ENCODE measurements at places on chromosomes 11 and 22. TPM values are rescaled to one million over a fixed set of nuclear protein-coding genes. Genes with fewer than 3 reads are reported as not detected.

Gene CSRP3
- not detected for total RNA-seq

DNA sequence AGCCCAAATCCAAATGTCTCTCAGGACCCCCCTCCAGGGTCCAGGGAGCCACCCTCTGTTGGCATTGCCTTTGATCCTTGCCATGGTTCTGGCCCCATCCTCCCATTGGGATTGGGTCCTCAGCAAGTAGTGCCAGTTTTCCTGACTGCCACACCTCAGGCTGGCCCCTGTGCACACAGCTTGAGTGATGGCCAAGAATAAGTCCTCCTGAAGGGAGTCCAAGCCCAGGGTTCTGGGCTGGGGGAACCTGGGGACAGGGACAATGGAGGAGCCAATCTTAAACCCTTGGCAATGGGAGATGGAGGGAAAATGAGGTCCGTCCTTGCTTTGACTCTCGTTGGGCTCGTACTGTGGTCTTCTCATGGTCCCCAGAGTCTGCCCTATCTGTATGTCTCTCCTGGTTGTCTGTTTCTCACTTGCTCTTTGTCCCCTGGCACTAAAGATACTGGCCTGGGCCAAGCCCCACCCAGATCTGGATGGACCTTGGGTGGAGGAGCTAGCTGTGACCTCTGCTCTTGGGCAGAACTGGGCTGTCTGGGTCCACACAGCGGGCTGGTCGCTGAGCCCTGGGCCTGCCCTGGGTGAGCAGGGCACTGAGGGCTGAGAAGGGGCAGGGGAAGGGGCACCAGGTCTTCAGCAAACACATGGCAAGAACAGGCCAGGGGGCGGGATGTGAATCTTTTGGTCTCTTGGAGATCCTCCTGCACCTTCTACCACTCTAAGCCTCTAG, 2.9 kb downstream of the SOX10 start:
- H3K27me3 ChIP-seq = no peaks in the 10 kb centered on the region
- H3K36me3 ChIP-seq = no peaks in the 10 kb centered on the region
- peak; percentile 50 for DNase-seq

Gene GAS2
- total RNA-seq = 4.2 TPM

Gene IFTAP
- total RNA-seq = 18.7 TPM

Gene F2
- 0.41 TPM for total RNA-seq

- no peak overlapping the region for H3K27ac ChIP-seq
- H3K4me1 ChIP-seq = no peaks in the 10 kb centered on the region
- no peak overlapping the region for H3K4me3 ChIP-seq
- no peak for DNase-seq
- H3K36me3 ChIP-seq = no peaks in the 10 kb centered on the region
Observed at GRCh38 chr11:22869325-22869724, 9.1 kb upstream of the CCDC179 start.

GRCh38 chr22:37545703-37546436, 14.4 kb upstream of the CDC42EP1 start:
- no peak overlapping the region for H3K4me3 ChIP-seq
- peak overlapping the region; percentile 83 for H3K27ac ChIP-seq
- DNase-seq = peak; percentile 92

GRCh38 chr11:126079621-126080124, 17.0 kb upstream of the CDON start:
- DNase-seq = no peak
- peaks cover 6% of the 10 kb centered on the region for H3K4me1 ChIP-seq
- H3K27ac ChIP-seq = peak overlapping the region; percentile 28
- H3K36me3 ChIP-seq = no peaks in the 10 kb centered on the region

- no peak for DNase-seq
- no peak overlapping the region for H3K27ac ChIP-seq
- H3K4me3 ChIP-seq = no peak overlapping the region
- peaks cover 20% of the 10 kb centered on the region for H3K4me1 ChIP-seq
- H3K36me3 ChIP-seq = no peaks in the 10 kb centered on the region
Observed at GRCh38 chr11:74754507-74755252, 6.0 kb downstream of the RNF169 start.

Gene SLC5A4
- total RNA-seq = not detected

Gene TREH
- 4.9 TPM for total RNA-seq

DNA sequence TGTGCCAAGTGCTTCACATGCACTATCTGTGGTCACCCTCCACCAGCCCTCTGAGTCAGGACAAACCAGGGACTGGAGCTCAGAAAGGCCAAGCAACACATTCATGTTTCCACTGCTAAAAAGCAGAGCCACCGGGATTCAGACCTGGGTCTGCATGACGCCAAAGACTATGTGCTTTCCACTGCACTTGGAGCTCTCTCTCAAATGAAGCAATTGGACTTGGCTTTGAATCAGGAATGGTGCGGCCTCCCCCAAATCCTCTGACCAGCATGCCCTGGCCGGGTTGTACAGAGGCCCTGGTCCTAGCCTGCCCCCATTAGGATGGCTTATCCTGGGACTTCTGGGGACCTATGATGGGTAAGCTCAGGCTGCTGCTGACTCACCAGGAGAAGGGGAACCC, 80.7 kb downstream of the PKNOX2 start:
- H3K4me1 ChIP-seq = no peaks in the 10 kb centered on the region
- H3K27me3 ChIP-seq = no peaks in the 10 kb centered on the region
- no peak overlapping the region for H3K4me3 ChIP-seq

Gene E2F8
- 0.64 TPM for total RNA-seq

DNA sequence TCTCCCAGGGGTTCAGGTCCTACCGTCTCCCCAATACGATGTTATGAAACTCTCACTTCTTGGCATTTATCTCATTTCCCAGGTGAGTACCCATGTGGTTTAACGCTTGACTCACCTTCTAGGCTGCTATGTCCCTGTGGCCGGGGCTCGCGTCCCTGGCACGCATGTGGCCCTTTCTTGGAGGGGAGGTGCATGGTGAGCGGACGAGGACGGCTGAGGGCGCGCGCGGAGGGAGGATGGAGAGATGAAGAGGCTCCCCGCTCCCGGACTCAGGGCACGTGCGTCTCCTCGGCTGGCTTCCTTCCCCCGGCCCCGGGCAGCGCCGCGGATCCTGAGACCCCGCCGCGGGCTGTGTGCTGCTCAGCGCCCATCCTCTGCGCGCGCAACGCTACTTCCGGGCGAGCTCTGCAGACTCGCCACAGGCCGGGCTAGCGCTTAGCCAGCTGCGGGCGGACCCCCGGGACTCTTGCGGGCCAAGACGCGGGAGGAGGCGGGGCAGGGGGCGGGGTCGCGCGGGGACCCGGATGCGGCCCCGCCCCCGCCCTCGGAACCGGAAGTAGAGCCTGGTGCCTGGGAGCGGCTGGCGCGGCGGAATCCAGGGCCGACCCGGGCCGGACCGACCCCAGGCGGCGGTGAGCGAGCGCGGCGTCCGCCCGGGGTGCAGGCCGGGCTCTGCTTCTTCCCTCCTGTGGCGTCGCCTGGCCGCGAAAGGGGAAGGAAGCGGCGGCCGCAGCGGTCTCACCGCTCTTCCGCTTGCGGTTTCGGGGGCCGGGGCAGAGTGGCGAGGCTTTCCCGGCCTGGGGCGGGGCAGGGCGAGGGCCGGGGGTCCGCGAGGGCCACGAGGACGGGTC, at the start of gene CTTN:
Gene CTTN (plus strand): TSS at position 547 of the 851 bp plus-strand sequence. CDS start 8,769 bp downstream, outside the sequence.
- H3K27me3 ChIP-seq = peaks cover 3% of the 10 kb centered on the region
- H3K27ac ChIP-seq = peak within 1 kb of the TSS; percentile 78
- peak within 1 kb of the TSS; percentile 98 for H3K4me3 ChIP-seq

GRCh38 chr22:40235308-40235707, 57.6 kb downstream of the TNRC6B start:
- peaks cover 8% of the 10 kb centered on the region for H3K4me1 ChIP-seq
- DNase-seq = no peak
- H3K27ac ChIP-seq = no peak overlapping the region
- no peaks in the 10 kb centered on the region for H3K27me3 ChIP-seq

DNA sequence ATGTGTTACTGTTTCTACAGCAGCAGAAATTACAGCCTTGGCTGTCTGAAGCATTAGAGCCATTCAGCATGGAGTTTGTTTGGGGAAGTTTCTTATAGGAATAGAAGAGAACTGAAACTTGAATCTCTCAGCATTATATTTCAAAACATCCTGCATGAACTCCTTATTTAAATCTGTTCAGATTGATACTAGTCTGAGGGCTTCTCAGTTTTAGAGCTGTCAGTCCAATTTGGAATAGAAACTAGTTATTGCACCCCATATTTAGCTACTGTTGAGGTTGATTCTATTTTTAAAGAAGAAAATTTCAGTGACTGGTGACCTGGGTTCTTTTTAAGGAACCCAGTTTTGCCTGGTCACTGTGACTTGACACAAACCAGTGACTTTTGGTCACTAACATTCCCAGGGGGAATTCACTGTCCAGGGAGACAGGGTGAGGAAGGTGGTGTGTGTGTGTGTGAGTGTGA, 126.0 kb upstream of the TTC12 start:
- H3K27me3 ChIP-seq = no peaks in the 10 kb centered on the region
- H3K36me3 ChIP-seq = no peaks in the 10 kb centered on the region
- H3K4me3 ChIP-seq = no peak overlapping the region
- DNase-seq = no peak
- peaks cover 4% of the 10 kb centered on the region for H3K4me1 ChIP-seq

DNA sequence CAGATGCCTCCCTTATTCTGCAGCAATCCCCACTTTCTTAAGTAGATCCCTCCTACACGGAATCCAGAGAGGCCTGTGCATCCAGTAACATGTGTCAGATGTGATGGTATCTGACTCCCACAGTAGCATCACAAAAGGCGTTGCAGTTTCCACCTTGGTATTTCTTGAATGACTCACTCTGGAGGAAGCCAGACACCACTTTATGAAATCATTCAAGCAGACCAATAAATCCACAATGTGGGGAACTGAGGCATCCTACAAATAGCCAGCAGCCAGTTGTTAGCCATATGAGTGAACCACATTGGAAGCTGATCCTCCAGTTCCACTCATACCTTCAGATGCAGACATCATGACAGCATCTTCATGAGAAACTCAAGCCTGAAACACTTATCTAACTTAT, 798.1 kb downstream of the OPCML start:
- H3K4me1 ChIP-seq = no peaks in the 10 kb centered on the region
- no peak overlapping the region for H3K4me3 ChIP-seq
- H3K36me3 ChIP-seq = no peaks in the 10 kb centered on the region

- no peaks in the 10 kb centered on the region for H3K4me1 ChIP-seq
- no peak overlapping the region for H3K27ac ChIP-seq
- H3K4me3 ChIP-seq = no peak overlapping the region
- no peaks in the 10 kb centered on the region for H3K27me3 ChIP-seq
- no peaks in the 10 kb centered on the region for H3K36me3 ChIP-seq
- no peak for DNase-seq
Observed at GRCh38 chr11:99592266-99592665, 571.5 kb downstream of the CNTN5 start.

Gene BET1L
- 111 TPM for total RNA-seq

Gene TSSK2
- total RNA-seq = not detected

- H3K36me3 ChIP-seq = no peaks in the 10 kb centered on the region
- H3K4me1 ChIP-seq = no peaks in the 10 kb centered on the region
- DNase-seq = no peak
- H3K4me3 ChIP-seq = no peak overlapping the region
Observed at GRCh38 chr11:2109541-2110019, 29.6 kb downstream of the IGF2 start.

DNA sequence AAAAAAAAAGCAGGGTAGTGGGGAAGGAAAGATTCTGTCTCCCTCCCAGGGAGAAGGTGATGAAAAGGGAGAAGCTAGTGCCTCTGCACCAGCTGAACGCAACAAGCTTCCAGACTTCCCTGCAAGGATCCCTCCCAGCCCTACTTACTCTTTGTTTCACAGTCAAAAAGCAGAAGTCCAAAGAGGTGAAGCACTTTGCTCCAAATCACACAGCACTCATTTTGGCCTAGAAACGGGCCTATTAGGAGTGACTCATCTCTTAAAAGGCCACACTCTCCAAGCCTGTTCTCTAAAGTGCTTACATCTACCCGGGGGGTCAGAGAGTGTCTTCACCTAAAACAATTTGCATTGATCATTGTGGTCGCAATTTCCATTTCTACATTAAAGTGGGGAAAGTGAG, 17.7 kb upstream of the GRK3 start:
- no peak overlapping the region for H3K27ac ChIP-seq
- no peaks in the 10 kb centered on the region for H3K27me3 ChIP-seq
- H3K36me3 ChIP-seq = no peaks in the 10 kb centered on the region
- DNase-seq = no peak
- peaks cover 3% of the 10 kb centered on the region for H3K4me1 ChIP-seq
- no peak overlapping the region for H3K4me3 ChIP-seq

Gene SIPA1
- 37.0 TPM for total RNA-seq

DNA sequence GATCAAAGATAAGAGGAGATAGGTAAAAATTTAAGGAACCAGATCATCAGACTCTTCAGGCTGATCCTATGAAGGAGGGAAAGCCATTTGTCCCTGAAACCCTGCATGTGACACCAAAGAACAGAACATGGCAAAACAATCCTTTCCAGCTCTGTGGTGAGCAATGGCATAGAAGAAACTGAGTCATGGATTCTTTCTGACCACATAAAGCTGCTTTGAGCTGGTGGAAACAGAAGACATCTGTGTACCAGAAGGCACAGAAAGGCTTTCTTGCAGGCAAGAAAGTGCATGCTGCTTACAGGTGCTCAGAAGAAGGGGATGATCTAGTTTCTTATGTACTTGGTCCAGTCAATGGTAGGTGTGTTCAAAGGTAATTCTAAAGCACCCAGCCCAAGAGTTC, 45.0 kb upstream of the APOA1 start:
- H3K4me3 ChIP-seq = no peak overlapping the region
- H3K27me3 ChIP-seq = no peaks in the 10 kb centered on the region
- no peak overlapping the region for H3K27ac ChIP-seq

- H3K4me3 ChIP-seq = peak within 1 kb of the TSS; percentile 64
- peaks cover 9% of the 10 kb centered on the region for H3K27me3 ChIP-seq
- DNase-seq = peak; percentile 32
Observed at GRCh38 chr11:9091044-9091922, at the start of gene SCUBE2. Gene SCUBE2, minus strand, starts transcription at chr11:9091599. Its CDS starts 71 bp downstream, at chr11:9091528.

- no peak overlapping the region for H3K4me3 ChIP-seq
- H3K27me3 ChIP-seq = peaks cover 25% of the 10 kb centered on the region
Observed at GRCh38 chr22:22094921-22095320, 112.3 kb upstream of the TOP3B start.

Gene SYT7
- total RNA-seq = 15.6 TPM

GRCh38 chr11:117825538-117826189, 1.1 kb upstream of the FXYD2 start:
- H3K27ac ChIP-seq = peak overlapping the region; percentile 64
- peak; percentile 3 for DNase-seq
- peaks cover 4% of the 10 kb centered on the region for H3K4me1 ChIP-seq
- no peak overlapping the region for H3K4me3 ChIP-seq
- no peaks in the 10 kb centered on the region for H3K27me3 ChIP-seq
- H3K36me3 ChIP-seq = no peaks in the 10 kb centered on the region

DNA sequence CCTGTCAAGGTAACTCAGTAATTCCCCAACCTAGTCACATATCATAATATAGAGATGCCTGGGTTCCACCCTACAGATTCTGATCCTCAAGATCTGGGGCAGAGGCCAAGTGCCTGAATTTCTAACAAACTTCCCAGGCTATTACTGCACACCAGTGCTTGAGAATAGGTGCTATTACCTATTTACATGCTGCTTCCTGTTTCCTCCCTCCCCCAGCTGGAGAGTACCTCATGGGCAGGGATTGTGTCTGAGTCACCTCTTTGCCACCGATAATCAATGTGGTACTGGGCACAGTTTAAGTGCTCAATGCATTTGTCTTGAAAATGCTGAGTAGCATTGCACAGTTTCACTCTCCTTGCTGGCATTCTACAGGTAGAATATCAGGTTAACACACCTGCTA, 582.2 kb upstream of the CADM1 start:
- peaks cover 4% of the 10 kb centered on the region for H3K27me3 ChIP-seq
- H3K4me1 ChIP-seq = no peaks in the 10 kb centered on the region
- peak; percentile 28 for DNase-seq
- no peak overlapping the region for H3K27ac ChIP-seq
- H3K36me3 ChIP-seq = no peaks in the 10 kb centered on the region

Gene CCDC86
- total RNA-seq = 5.2 TPM

- peaks cover 16% of the 10 kb centered on the region for H3K4me1 ChIP-seq
- no peak overlapping the region for H3K4me3 ChIP-seq
- H3K36me3 ChIP-seq = no peaks in the 10 kb centered on the region
- no peak overlapping the region for H3K27ac ChIP-seq
Observed at GRCh38 chr22:26516503-26516902, 4.2 kb upstream of the TFIP11 start.

Gene HTR3B
- total RNA-seq = not detected
